ENCODE measurements at places on chromosomes 12 and 14.

GRCh38 chr14:64955297-64955696 lies 12.8 kb upstream of the GPX2 start:
- no peak for DNase-seq

- DNase-seq: no peak
These were observed 63.8 kb downstream of the CDK17 start for GRCh38 chr12:96336489-96336888.

DNA sequence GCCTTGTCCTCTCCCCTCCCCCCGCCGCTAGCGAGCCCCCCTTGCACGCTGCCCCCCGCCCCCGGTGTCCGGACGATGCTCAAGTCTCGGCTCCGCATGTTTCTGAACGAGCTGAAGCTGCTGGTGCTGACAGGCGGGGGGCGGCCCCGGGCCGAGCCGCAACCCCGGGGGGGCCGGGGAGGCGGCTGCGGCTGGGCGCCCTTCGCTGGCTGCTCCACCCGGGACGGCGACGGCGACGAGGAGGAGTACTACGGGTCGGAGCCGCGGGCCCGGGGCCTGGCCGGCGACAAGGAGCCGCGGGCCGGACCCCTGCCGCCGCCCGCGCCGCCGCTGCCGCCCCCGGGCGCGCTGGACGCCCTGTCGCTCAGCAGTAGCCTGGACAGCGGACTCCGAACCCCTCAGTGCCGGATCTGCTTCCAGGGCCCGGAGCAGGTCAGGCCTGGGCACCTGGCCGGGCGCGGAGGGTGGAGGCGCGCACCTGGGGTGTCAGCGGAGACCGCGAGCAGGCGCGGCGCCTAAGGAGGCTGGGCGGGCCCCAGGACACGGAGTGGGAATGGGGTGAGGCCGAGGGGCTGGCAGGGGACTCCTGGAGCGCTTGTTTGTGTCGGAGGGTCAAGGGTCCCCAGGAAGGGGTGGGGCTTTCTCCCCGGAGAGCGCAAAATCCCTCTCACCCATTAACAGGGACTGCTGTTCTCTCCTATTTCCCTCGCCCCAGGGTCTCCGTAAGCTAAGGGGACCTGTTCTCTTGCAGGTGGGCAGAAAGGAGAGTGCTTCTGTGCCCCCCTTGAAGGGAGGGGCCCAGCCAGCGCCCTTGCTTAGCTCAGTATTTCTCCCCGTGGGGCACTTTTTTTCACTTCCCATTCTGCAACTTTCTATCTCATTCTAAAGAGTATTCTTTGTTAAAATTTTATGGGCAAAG lies 810 bp downstream of the MARCHF9 start:
- DNase-seq: no peak

- DNase-seq: no peak
These were observed 607 bp downstream of the OS9 start for GRCh38 chr12:57694459-57695019.

GRCh38 chr14:101397206-101397605 lies 164.1 kb upstream of the DIO3 start:
- DNase-seq: peak; percentile 4

- DNase-seq: peak; percentile 65
These were observed 1.8 kb upstream of the COX14 start for GRCh38 chr12:50110127-50110761.

DNA sequence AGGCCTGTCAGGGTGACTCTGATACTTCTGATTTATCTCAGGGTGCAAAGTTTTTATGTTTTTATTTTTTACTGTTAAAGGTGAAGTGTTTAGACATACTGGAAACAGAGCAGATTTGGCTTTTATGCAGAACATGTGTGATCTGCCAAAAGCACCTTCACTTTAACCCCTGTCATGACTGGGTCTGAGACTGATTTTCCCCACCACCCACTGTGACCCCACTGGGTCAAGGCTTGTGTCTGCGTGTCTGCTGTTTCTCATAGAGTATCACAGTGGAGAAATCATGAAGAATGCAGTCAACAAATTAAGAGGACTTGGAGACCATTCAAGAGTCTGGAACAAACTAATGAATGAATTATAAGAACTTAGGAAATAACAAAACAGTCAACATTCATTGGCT lies 131.2 kb downstream of the SPTSSA start:
- no peak for DNase-seq

DNA sequence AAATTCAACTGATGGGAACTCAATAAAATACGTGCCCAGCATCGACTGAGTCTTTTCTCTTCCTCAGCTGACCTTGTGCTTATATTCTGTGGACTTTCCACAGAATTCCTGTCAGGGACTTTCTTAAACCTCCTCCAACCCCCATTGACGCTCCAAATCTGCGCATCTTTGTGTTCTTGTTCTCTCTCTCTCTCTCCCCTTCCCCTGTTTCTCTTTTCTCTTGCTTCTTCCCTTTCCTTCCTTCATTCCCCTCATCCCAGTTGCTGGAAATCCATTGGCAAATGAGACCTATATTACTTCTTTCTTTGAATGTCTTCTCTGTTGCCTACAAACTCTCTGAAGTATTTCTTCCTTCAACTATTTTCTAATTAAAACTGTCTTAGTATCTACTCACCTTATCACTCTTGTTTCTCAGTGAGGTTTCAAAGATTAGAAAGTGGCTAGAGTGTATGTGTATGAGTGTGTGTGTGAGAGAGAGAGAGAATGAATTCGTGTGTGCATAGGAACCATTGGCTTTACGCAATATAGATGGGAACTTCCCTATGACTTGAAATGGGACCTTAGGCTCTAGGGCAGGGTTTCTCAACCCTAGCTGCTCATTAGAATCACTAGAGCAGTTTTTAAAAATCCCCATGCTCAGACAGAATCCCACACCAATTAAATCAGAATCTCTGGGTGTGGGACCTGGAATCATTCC lies 41.8 kb upstream of the DHRS7 start:
- no peak for DNase-seq

DNA sequence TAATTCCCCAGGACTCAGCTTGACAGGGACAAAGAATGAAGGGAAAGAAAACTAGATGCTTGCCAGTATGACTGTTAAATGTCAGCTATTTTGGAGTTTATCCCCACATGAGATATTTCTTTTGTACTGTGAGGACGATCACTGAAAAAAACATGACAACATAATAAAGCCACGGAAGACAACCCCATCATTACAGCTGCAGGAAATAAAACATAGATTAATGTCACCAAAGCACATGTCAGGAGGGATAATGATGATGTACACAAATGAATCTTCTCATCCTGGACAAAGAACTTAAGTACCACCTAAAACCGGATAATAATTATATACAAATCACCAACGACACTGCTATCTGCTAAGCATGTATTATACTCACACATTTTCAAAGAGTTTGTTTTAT lies 84.6 kb upstream of the GRIP1 start:
- DNase-seq: no peak

DNA sequence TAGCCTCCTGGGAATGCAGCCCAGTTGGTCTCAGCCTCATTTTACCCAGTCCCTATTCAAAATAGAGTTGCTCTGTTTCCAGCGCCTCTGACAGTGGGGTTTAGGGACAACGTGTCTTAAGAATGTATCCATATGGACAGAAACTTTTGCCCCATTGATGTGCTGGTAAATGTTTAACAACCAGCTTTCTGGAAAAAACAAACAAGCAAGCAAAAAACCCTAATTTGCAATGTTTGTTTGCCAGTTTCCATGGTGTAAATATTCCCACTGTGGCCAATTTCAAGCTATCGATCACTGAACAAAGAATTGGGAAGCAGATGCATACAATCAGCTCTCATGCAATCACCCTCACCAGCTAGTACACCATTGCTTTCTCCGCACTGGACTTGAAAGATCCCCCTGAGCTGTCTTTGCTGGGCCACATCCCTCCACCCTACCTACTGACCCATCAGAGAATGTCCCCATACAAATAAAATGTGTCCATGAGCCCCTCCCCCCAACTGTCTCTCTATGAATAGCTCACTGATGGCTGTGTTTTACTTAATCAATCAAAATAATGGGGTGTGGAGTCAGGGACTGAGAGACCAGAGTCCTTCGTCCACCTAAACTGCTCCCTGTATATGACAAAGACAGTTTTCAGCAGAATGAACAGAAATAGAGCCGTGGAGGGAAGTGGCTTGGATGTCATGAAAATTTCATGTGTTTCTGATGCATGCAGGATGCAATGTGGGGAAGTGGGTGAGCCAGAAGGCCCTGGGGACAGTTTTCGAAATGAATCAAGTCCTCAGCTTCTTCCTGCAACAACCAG lies 40.8 kb downstream of the CCDC60 start:
- DNase-seq: no peak

GRCh38 chr12:96375841-96376604 lies 24.2 kb downstream of the CDK17 start:
- DNase-seq: no peak

GRCh38 chr14:44372807-44373489 lies 134.1 kb downstream of the FSCB start:
- DNase-seq: no peak

DNA sequence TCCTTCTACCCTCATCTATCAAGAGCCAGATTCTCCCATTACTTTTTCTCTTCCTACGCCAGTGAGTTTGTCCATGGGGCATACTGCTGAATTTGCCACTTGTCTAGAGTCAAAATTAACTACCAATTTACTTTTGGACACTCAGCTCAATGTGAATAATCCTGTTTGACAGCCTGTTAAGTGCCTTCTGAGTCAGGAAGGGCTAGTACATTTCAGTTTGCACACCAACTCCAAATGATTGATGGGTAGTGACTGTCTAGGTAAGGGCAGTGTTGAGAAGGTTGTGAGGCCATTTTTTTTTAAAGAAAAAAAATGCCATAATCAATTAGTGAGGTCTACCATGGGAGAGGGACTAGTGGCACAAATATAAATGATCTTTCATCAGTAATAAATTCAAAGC lies 21.8 kb upstream of the TRIM9 start:
- DNase-seq: no peak

- no peak for DNase-seq
These were observed 408.5 kb downstream of the CCER1 start for GRCh38 chr12:90546511-90546910.

DNA sequence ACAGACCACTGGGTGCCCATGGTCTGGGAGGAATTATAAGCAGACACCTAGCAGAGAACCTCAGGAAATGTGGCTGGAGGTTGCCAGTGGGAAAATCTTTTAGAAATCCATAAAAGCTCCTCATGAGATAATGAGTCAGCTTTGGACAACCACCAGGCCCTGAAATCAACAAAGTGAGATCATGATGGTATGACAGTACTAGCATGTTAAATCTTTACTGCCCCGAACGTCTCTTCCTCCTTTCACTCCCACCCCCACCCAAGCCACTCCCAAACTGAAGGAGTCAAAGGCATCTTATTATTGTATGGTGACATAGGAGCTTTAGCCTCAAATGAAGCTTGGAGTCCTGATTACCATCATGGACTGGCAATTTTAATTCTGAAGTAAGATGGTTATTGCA lies 240.0 kb downstream of the DIO2 start:
- DNase-seq: no peak

All from GM10248 (cell line).